ENCODE measurements at places on chromosomes 12 and 14.

DNA sequence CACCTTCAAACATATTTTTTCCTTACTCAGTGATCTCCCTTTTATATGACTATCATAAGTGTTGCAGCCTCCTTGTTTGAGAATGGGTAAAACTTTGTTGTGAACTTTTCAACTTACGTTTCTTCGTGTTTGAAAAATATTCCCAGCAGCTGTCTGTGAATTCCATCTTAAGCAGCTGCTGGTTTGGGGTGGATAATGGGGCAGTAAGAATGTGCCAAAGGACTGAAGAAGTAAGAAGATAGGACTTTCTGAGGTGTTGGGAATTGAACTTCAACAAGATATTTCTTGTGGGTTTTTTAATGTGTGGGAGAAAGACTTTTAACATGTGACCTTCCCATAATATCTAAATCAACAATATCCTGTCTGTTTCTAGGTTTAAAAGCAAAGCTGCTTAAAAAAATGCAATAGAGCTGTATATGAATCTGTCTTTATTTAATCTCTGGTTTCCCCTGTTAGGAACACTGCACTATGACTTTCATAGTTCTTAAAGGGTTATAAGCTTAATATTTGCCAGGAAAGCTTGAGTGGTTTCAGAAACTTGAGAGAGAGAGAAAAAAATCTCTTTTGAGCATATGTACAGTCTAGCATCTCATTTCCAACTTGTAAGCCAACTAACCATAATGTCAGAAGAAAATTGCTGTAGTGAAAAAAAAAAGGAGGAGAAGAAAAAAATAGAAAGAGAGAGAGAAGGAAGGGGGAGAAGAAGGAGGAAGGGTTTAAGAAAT is 1659.2 kb upstream of the FLRT2 start:
- no peak for DNase-seq

- DNase-seq, result no peak
Observed at GRCh38 chr12:32983968-32984367, 87.4 kb upstream of the PKP2 start.

DNA sequence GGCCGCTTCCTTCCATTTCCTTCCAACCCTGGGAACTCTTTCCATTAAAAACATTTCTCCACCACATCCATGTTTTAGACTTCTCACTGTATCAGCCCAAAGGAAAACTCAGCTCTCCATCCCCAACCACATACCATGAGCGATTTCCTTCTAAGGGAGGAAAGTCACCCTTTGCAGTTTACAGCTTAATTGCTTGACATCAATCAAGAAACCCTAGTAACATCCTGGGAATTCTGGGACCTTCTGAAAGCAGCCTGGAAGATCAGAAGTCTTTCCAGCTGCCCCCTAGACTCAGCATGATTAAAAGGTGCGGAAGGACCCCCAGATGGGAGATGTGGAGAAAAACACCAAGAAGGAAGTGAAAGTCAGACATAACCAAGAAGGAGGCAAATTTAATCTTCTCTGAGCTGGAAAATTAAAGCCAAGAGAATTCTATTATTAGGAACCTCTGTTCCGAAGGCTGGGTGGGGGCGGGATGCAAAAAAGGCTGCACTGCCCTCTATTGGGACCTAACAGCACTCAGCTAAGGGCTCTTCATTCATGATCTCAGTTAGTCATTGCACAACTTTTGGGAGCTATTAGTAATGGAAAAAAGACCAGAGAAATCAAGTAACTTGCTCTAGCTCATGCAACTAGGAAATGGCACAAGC is 73.3 kb upstream of the PLXNC1 start:
- peak; percentile 53 for DNase-seq

GRCh38 chr12:1046727-1047126 is 55.7 kb downstream of the ERC1 start:
- no peak for DNase-seq

DNA sequence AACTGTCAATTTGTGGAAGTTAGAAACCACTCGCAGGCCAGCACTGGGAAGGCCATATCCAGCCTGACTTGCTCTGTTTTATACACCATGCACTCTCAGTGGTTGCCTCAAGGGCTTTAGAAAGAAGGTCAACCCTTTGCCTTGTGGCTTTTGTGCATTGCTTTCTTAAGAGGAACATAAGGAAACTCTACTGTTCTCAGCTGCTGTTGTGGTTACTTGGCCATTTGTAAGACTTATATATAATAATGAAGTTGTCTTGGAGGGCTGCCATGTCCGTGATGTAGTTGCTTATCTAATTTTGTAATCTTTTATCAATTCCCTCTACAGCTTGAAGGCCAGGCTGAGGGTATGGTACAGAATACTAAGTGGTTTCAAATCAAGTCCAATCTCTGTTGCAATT is 637.8 kb downstream of the DIO2 start:
- DNase-seq, result no peak

- no peak for DNase-seq
Observed at GRCh38 chr12:86713121-86713520, 456.9 kb upstream of the MGAT4C start.

- DNase-seq, result no peak
Observed at GRCh38 chr12:45907955-45908354, 82.4 kb downstream of the SCAF11 start.

GRCh38 chr14:79575032-79575431 is 636.3 kb downstream of the DIO2 start:
- DNase-seq, result no peak

- DNase-seq, result no peak
Observed at GRCh38 chr12:76669981-76670380, 93.9 kb upstream of the ZDHHC17 start.

- DNase-seq, result no peak
Observed at GRCh38 chr14:90553921-90554336, 157.1 kb downstream of the CALM1 start.

DNA sequence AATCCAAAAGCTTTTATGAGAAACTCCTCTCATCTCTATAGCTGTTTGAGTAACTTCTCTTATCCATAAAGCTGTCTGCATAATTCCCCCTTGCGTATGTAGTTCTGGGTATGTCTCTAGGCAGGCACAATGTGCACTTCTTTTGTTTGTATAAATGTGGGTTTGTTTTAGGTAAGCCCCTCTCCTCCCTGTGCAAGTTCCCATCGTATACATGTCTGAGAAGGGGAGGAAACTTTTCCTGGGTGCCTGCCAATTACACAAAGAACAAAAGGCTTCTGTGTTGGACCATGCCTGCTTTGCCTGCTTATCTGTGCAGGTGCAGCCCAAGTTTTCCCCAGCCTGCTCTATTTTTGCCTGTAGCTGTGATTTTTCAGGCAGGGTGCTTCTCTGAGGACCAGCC is 96.7 kb downstream of the CCER1 start:
- DNase-seq, result no peak

GRCh38 chr14:106790189-106791036 is 1264.0 kb downstream of the TMEM121 start:
- DNase-seq, result no peak

DNA sequence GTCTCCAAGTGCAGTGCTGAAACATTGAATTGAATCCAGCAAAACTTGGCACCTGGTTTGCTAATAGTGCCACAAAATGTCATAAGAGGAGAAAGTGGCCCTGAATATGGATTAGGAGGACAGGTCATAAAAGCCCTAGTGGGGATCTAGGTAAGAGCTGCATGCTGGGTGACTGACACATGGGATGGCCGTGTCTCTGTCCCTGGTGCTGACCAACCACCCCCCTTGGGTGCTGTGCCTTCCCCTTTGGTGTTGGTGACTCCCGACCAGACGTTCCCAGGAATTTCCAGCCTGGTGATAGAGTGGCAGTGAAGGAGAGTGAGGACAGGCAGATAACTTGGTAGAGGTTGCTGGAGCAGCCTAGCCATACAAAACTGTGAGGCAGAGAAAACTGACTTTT is 142.8 kb downstream of the VRK1 start:
- DNase-seq, result no peak

DNA sequence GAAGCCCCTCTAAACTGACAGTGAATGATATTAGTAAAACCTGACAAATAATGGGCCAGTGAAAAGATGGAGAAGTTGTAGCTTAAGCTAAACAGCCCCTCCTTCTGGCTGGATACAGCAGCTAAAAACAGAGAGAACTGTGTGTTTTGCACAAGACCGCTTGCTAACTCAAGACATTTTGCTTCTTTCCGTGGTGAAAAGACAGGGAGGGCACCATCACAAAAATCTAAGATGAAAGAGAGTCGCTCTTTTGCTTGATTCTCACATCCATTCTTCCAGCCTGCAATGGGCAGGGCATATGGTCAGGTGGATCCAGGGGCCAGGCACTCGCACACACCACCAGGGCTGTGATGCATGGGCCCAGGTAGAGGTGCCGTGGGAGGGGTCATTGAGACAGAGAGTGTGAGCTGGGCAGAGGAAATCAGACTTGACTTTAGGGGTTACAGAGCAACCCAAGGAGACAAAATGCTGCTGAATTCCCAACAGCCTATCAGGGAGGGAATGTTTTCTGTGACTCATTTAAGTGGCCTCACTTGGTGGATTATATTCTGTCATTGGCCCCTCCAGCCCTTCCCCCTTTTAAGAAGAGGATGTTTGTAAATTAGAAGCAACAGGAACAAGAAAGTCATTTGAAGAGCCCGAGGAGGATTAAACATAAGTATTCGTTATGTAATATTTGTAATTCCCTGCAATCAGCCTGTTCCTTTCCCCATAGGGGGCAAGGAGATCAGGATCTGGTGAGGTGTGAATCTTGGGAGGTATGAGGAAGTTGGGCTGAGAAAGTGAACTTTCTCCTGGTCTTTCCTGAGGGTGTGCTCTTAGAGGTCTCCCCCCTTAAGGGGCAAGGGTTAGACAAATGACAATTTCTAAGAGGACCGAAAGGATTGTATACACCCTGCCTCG is 12.3 kb downstream of the EMP1 start:
- DNase-seq, result no peak

- DNase-seq, result no peak
Observed at GRCh38 chr14:50943261-50943942, 881 bp downstream of the PYGL start.

GRCh38 chr14:19917243-19917642 is 3.2 kb upstream of the OR4K5 start:
- no peak for DNase-seq

- no peak for DNase-seq
Observed at GRCh38 chr14:74290415-74290814, 12.3 kb downstream of the ABCD4 start.

DNA sequence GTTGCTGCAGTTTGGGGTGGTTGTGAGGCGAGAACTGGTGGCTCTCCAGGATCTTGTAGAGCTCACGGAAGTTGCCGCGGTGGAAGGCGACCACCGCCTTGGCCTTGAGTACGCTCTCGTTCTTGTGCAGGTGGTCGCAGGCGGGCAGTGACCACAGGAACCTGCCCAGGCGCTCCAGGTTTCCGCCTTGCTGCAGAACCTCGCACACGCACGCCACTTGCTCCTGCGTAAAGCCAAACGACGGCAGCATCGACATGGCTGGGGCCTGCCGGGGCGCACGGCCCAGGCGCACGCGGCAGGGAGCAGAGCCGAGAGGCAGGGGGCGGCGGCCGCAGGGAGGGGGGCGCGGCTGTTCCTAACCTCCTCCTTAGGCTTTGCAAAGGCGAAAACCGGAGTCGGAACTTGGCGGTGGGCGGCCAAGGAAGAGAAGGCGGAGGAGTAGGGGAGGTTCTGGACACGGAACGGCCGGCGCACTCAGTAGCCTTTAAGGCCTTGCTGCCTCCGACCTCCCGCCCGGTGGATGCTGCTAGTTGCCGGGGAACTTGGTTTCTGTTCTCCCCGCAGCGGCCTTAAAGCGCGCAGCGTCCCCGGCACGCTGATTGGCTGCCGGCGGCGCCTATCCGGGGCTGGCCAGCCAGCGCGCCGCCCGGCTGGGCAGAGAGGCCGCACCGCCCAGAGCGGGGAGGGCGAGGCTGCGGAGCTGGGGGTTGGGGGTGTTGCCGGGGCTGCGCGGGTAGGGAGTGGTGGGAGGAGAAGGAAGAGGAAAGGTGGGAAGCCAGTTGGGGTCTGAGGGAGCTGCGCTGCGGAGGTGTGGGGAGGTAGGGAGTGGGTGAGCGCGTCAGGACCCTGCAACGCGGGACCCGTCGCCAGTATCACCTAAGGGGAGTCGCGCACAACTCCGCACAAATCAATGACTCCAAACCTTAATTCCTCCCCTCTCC is at the start of gene SIX1:
TSS of gene SIX1 (minus strand) at position 544 of the 941 bp plus-strand sequence. CDS start at position 256, 288 bp downstream.
- no peak for DNase-seq

DNA sequence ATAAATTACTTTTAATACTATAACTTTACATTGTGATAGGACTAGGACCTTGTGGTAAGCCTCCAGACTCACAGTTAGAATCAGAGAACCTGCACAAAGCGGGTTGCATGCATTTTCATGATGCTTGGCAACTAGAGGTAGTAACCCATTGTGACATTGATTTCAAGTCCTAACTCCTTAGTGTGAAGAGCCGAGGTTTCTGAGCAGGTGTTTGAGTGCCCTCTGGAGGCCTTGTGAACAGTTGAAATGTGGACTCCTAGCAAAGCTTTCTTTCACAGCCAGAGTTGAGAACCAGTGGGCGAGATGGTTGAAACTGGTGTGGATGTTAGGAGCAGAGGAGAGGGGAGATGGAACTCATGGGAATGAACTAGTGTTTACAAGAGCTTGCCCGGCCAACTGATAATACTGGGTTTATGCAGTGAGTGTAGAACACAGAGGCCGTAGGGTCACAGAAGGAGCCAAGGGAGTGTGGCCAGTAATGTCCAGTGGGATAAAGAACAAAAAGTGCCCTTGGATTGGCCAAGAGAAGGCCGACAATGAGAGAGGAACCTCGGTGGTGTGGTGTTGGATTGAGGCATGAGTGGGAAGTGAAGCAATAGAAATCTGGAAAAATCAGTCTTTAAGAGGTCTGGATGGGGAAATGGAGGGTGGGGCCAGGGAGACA is 10.9 kb downstream of the ZNF664 start:
- peak; percentile 47 for DNase-seq

- DNase-seq, result peak; percentile 26
Observed at GRCh38 chr14:37903343-37904191, 304.1 kb upstream of the SSTR1 start.

DNA sequence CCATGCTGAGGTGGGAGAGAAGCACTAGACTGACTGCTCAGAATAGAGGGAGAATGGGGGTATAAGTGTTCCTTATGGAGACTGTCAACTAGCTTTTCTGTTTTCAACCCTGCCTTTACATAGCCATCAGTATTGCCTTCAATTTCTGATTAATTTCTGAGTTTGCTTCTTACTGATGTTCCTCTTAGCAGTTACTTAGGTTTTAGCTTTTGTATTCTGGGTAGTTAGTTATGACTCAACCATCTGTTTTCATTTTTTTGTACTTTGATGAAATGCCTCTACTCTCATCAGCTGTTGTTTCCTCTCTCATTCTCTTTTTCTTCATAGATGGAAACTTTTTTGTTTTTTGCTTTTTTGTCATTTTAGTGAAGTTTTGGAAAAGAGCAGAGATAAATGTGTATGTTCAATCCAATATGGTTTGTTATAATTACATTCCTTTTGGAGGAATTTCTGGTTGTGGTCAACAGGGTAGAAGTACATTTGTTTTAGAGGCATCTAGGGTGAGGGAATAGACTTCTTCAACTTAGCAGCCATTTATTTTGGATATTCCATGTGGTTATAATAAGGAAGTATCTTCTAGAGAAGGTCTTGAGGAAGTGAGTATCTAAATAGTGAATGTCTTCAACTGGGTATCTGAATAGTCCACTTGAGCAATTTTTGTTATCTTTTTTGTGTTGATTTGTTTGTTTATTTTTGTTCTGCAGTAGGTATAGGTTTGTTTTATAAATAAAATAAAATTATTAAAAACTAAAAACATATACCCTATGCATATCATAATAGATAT is 29.6 kb downstream of the PMCH start:
- DNase-seq, result no peak

All from renal cortex interstitium (tissue), 15 donors.